ENCODE measurements at places on chromosomes 7 and 10. TPM values are rescaled to one million over a fixed set of nuclear protein-coding genes. Genes with fewer than 3 reads are reported as not detected.

- DNase-seq: no peak
- H3K4me1 ChIP-seq: no peaks in the 10 kb centered on the region
- no peak overlapping the region for H3K4me3 ChIP-seq
- H3K27ac ChIP-seq: no peak overlapping the region
- no peaks in the 10 kb centered on the region for H3K27me3 ChIP-seq
- no peaks in the 10 kb centered on the region for H3K36me3 ChIP-seq
These were observed 112.8 kb upstream of the AHR start for GRCh38 chr7:17185690-17186070.

The HPSE2 gene
- not detected for total RNA-seq

The ANKRD61 gene
- not detected for total RNA-seq

DNA sequence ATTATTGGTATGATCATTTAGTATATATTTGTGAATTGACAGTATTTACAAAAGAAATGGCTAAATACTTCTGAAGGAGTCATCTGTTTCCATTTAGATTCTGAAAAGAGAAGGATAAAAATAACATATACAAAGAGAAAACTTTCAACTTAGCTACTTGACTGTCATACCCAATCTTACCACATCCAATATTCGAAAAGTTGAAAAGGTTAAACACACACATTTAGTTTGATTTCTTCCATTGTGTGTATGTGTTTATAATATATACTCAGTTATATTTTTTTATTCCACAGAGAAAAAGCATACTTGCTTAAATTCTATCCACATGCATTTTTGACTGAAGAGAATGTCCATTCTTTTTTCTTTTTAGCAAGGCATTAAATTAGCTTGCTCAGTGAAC is 470.7 kb downstream of the TFEC start:
- no peak overlapping the region for H3K4me3 ChIP-seq
- no peaks in the 10 kb centered on the region for H3K4me1 ChIP-seq
- DNase-seq: no peak
- H3K36me3 ChIP-seq: no peaks in the 10 kb centered on the region

The UCMA gene
- total RNA-seq: not detected

The PTPRE gene
- 280 TPM for total RNA-seq

DNA sequence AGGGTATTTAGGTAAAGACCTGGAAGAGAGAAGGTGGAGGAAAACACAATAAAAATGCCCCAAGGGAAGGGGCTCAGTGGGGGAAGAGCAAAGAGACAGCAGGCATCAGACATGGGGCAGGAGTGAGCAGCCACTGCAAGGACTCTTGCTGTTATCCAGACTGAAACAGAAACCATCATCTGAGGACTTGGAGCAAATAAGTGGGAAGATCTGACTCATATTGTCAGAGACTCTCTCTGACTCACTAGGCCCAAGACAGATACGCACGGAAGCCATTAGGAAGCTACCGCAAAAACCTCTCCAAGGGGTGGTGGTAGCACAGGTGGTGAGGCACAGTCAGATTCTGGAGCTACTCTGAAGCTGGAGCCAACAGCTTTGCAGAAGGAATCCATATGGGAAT is 110.7 kb downstream of the RNF32 start:
- DNase-seq: no peak
- H3K27ac ChIP-seq: no peak overlapping the region
- no peak overlapping the region for H3K4me3 ChIP-seq
- peaks cover 8% of the 10 kb centered on the region for H3K36me3 ChIP-seq
- no peaks in the 10 kb centered on the region for H3K27me3 ChIP-seq

DNA sequence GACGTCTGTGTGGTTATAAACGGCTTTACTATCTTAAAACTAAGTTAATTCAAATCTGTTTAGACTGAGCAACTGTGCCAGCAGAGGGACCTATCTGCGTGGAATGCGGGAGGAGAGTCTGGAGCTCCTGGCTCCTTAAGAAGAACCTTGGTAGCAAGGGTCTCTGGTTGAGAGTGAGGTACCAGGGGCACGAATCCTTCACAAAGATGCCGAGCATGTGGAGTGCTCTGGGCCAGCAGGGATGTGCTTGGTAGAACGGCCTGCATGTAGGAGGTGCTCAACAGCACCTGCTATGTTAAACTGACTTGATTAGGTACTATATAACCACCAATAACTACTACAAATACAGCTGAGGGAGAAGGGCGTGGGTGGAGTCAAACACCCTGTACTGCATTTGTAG is 102.6 kb downstream of the VIPR2 start:
- no peak overlapping the region for H3K4me3 ChIP-seq
- no peak for DNase-seq
- H3K4me1 ChIP-seq: peaks cover 2% of the 10 kb centered on the region
- no peak overlapping the region for H3K27ac ChIP-seq
- H3K27me3 ChIP-seq: no peaks in the 10 kb centered on the region
- no peaks in the 10 kb centered on the region for H3K36me3 ChIP-seq

DNA sequence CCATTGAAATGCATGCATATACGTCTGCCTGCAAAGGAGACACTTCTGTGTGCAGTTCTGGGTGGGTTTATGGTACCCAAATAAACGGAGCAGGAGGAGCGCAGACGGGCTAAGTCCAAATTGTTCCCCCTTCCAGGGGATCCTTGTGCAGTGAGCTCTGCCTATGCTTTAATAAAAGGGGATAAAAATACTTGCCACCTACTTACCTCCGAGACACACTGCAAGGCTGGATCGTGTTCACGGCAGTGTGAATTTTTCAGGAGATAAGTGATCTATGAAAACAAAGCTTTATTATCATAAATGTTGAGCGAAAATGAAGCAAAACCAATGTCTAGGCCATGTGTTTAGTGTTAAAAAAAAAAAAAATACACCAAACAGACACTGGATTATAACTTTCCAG is 308.8 kb upstream of the AOAH start:
- H3K27me3 ChIP-seq: no peaks in the 10 kb centered on the region
- H3K27ac ChIP-seq: no peak overlapping the region
- peaks cover 4% of the 10 kb centered on the region for H3K4me1 ChIP-seq

DNA sequence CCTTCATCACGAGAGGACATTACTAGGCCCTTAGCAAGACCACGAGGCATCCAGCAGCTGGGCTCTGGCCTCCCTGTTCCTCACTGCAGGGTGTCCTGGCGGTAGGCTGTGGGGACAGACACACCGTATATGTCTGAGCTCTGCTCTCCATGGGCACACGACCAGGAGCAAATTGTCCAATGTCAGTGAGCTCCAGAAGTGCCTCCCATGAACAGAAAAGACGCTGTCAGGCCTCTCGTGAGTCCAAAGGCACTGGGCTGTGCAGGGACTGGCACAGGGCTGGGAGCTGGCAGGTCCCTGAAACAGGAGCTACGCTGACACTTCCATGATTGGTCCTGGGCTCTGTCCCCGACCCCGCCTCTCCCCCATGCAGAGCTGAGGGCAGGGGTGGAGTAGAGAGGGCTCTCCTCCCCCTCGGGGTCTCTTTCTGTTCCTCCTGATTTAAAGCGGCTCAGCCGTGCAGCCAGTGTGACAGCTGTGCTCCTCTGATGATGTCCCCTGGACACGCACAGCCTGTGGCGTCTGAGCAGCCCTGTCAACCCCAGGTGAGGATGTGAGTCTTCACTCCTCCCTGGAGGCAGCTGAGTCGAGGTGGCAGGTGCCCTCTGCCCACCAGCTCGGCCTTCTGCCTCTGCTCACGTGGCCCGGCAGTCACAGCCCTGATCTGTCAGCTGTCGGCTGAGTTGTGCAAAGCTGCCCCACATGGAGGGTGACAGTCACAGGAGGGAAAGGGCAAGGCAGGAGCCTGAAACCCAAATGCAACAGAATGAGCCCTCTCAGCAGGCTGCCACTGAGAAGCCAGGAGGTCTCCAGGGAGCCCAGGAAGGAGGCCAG is 13.0 kb downstream of the ANTXRL start:
- H3K4me3 ChIP-seq: no peak overlapping the region
- DNase-seq: no peak
- no peaks in the 10 kb centered on the region for H3K27me3 ChIP-seq
- no peaks in the 10 kb centered on the region for H3K36me3 ChIP-seq
- H3K27ac ChIP-seq: no peak overlapping the region

DNA sequence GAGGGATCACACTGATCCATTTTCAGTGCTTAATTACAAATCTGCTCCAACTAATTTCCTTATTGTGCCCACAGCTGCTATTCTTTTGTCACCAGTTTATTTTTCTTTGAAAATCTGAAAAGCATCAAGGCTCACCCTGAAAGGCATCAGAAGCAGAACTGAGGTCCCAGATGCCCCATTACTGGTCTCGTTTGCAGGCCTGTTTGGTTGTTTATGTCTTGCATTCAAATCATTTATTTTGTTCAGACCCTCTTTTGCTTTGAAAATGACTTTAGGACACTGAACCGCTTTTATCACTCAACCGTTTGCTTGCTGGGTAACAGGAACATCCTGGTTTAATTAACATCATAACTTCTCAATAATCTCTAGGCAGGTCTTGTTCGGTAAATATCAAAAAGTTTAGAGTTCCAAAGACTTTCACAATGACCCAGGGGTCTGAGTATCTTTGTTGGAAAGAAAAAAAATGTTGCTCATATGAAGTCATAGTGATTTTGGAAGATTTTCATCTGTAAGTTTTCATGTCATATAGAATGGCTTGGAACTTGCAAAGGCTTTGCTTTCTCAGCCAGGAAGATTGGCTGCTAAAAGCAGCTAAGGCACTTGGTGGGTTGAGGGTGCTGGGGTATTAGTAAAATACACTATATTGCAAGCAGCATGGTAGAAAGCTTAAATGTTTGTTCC is 398.3 kb upstream of the NPVF start:
- H3K27me3 ChIP-seq: no peaks in the 10 kb centered on the region
- H3K4me1 ChIP-seq: peaks cover 4% of the 10 kb centered on the region
- H3K27ac ChIP-seq: no peak overlapping the region
- no peak for DNase-seq

DNA sequence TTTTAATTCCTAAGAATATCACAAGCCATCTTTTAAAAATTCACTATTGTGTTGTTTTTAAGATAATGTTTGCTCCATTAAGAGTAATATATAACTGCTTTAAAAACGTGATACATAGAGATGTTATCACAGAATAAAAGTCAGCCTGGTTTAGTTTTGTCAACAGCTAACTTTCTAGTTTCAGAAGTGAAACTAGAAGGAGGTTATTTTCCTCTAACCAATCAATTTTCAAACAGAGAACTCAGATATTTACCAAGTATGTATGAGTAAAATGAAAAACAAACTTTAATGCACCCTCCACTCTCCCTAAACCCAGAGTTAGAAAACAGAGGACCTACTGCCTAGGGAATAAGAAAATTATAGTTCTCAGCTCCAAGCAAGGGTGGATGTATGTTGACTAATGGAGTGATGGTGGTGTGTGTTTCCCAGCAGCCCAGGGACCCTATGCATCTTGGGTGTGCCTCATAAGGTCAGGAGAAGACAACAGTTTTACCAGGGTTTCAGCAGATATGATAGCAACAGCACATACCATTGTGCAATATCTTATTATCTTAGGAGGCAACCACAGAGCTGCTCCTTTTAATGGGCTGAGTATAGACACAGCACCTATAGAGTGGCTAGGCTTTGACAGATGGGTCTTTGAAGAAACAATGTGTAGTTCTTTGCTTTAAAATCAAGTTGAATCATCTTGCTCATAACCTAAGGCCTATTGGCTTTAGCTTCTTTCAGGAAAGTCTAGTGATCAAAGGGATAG is 58.4 kb downstream of the PTPRZ1 start:
- DNase-seq: no peak

The BUB3 gene
- 122 TPM for total RNA-seq

The EPC1 gene
- 178 TPM for total RNA-seq

GRCh38 chr7:155578016-155578415 is 31.7 kb upstream of the CNPY1 start:
- no peaks in the 10 kb centered on the region for H3K4me1 ChIP-seq
- no peak for DNase-seq
- H3K4me3 ChIP-seq: no peak overlapping the region
- no peak overlapping the region for H3K27ac ChIP-seq
- H3K27me3 ChIP-seq: no peaks in the 10 kb centered on the region

The GBX1 gene
- total RNA-seq: not detected

- no peak overlapping the region for H3K4me3 ChIP-seq
- H3K4me1 ChIP-seq: no peaks in the 10 kb centered on the region
- no peak for DNase-seq
- H3K27ac ChIP-seq: no peak overlapping the region
- no peaks in the 10 kb centered on the region for H3K27me3 ChIP-seq
These were observed 12.7 kb downstream of the PLEKHA8 start for GRCh38 chr7:30040938-30041337.

GRCh38 chr10:8042721-8043568 is 11.5 kb upstream of the GATA3 start:
- H3K27ac ChIP-seq: no peak overlapping the region
- no peaks in the 10 kb centered on the region for H3K36me3 ChIP-seq
- peak; percentile 28 for DNase-seq
- H3K4me3 ChIP-seq: no peak overlapping the region
- peaks cover 56% of the 10 kb centered on the region for H3K4me1 ChIP-seq
- H3K27me3 ChIP-seq: peaks cover 98% of the 10 kb centered on the region

DNA sequence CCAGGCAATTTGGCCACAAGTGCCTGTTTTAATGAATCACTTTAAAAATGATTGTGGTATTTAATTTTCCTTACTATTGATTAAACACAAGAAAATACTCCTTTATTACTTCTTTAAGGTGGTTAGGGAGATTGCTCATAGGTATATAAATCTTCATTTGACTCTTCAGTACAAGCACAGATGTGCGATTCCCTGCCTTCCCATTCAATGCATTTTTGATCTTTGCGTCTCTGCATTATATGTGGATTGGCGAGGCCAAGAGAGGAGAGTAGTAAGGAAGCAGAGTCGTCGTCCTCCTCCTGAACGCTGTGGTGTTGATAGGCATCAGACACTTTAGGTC is 683.7 kb downstream of the LRMDA start:
- no peaks in the 10 kb centered on the region for H3K36me3 ChIP-seq
- no peak overlapping the region for H3K27ac ChIP-seq
- H3K4me3 ChIP-seq: no peak overlapping the region
- DNase-seq: no peak
- no peaks in the 10 kb centered on the region for H3K27me3 ChIP-seq

The RSPH10B gene
- not detected for total RNA-seq

GRCh38 chr7:99693100-99693426 is 13.3 kb upstream of the CYP3A5 start:
- no peaks in the 10 kb centered on the region for H3K27me3 ChIP-seq
- no peak overlapping the region for H3K4me3 ChIP-seq
- H3K36me3 ChIP-seq: no peaks in the 10 kb centered on the region
- no peak overlapping the region for H3K27ac ChIP-seq

Measured in natural killer cell (primary cell).